Stimulated activated CD8-positive, alpha-beta memory T cell treated with anti-CD3 and anti-CD28 coated beads, Interleukin-15, amount 100 ng/mL, for 24 hours (primary cell): ENCODE measurements at places on chromosomes 2 and 18.

DNA sequence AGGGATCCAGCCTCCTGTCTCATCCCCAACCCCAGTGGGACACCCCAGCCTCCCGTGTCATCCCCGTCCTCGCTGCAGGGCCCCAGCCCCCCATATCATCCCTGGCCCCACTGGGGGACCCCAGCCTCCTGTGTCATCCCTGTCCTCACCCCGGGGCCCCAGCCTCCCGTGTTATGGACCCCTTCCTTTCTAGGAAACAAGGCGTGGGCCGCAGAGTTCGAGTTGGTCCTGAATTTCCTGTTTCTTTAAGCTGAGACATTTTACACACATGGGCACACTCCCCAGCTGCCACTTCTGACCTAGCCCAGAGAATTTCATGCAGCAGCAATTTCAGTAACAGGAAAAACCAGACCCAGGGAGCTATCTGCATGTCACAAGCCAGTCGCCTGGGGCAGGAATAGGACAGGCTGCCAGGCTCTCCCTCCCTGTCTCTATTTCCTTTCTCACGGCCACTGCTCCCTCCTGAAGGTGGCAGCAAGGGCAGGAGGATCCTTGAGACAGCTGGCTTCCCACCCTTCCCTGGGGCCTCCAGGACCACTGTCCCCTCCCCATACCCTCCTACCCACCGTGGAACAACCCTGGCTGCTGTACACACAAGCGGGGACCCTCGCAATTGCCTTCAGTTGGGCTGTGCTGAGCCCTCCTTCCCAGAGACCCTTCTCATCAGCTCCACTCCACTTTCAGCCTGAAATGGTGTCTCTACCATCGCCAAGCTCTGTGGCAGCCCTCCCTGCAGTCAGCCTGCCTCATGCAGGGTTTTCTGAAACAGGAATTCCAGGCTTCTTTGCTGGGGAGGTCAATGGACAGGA is 141.9 kb upstream of the ID2 start:
- DNase-seq = no peak

DNA sequence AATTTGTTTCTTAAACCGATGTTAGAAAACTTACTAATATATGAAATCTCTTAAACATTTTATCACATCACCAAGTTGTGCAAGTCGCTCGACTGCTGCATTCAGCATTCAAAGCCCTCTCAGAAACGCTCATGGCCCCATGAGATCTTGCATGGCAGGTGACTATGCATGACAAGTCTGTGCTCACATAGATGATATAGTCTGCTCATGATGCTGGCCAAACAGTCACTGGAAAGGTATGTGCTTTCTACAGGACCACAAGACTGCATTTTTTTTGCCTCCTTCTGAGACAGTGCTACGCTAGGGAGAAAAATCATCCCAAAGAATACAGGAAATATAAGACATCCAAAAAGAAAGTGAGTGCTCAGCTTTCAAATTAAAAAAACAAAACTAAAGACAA is 98.3 kb upstream of the ZBTB14 start:
- no peak for DNase-seq

- no peak for DNase-seq
These were observed 85.4 kb upstream of the CPO start for GRCh38 chr2:206853915-206854314.

GRCh38 chr18:68564961-68565360 is 149.9 kb downstream of the TMX3 start:
- DNase-seq = no peak

GRCh38 chr2:119749477-119750012 is 10.2 kb upstream of the PTPN4 start:
- DNase-seq = no peak

GRCh38 chr2:173136599-173136998 is 61.0 kb downstream of the MAP3K20 start:
- no peak for DNase-seq

GRCh38 chr2:186304064-186304463 is 182.0 kb upstream of the ZC3H15 start:
- DNase-seq = no peak

- DNase-seq = peak; percentile 96
These were observed at the start of gene ID2 for GRCh38 chr2:8681786-8682692. ID2 (plus strand) TSS chr2:8682056; CDS start chr2:8682166, 110 bp downstream.
